ENCODE measurements at places on chromosomes 3 and 15.

GRCh38 chr15:45333550-45333949, 44.8 kb downstream of the GATM start:
- DNase-seq, result peak; percentile 47

GRCh38 chr3:154125378-154126030, 4.3 kb downstream of the ARHGEF26 start:
- no peak for DNase-seq

DNA sequence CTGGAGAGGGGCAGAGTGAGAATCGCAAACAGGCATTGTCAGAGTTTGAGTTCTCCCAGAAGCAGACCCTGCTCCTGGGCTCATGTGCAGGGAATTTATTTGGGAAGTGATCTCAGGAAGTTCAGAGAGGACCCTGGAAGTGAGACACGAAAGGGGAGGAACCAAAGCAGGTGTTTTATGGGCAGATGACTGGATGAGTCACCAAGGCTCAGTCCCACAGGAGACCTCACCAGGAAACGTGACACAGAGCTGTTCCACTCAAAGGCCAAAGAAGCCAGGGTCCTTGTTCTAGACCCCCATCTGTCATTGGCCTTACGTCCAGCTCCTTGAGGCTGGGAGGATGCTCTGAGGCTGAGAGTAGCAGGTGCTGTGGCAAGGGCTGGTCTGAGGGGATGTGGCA, 43.4 kb upstream of the SEC22A start:
- peak; percentile 9 for DNase-seq

GRCh38 chr3:177420651-177421480, 223.6 kb upstream of the TBL1XR1 start:
- peak; percentile 59 for DNase-seq

- DNase-seq, result no peak
Observed at GRCh38 chr15:57746786-57747185, 40.3 kb downstream of the POLR2M start.

DNA sequence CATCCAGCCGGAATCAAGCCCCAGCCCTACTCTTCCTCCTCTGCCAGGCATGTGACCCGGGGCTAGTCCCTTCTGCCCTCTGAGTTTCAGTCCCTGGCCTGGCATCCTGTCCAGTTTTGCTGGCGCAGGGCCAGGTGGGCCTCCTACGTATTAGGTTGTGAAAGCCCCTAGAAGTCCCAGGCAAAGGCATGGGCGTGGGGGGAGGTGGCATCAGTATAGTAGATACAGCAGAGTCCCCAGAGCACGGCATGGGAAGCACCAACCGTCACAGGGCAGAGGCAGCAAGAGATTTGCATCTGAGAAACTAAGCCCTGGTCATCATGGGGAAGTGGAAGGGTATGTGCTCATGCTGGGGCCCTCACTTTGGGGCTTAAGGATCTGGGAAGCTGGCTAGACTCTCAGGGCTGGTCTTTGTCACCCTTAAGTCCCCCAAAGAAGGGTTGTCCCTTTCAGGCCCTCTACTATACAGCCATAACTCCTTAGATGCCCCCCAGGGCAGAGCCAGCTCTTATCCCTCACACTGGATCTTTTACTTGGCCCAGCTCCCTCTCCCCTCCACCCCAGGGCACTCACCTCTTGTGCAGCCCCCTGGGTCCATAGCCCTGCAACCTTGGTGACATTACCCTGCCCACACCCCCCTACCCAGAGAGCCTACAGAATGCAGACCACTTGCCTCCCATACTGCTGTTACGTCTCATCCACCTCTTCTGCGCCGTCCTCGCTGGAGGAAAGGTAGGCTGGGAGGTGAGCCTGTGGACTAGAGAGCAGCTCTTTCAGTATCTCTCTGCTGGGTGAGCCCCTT, 11.3 kb downstream of the NBEAL2 start:
- no peak for DNase-seq

- no peak for DNase-seq
Observed at GRCh38 chr3:141011997-141012262, 39.2 kb upstream of the SPSB4 start.

DNA sequence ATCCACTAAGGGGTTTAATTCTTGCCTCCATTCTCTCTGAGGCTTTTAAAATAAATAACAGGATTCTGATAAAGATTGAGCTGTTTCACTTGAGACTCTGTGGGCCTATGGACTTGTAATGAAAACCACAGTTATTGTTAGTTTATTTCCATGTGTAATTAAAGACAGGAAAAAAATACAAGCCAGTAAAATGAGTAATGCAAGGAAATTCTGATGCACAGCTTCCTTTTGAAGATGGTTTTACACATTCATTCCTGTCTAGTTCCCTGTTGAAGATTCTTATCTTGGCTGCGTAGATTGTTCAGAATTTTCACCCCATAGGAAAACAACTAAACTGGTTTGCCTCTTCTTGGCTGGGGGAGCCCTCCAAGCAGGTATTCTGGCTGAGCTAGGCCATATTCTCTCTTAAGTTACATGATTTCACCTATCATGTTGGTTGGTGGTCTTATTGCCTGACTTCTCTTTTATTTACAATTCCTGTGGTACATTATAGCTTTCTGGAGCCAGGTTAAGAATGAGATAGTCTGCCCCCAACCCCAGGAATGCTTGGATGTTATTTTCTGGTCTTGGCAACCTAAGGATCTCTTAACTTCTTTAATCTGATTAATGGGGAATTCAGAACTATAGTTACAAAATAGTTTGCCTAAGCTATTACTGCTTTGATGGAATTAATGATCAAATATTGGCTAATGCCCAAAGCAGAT, 67.6 kb downstream of the MITF start:
- no peak for DNase-seq

- DNase-seq, result peak; percentile 29
Observed at GRCh38 chr3:47162697-47163168, 1.2 kb downstream of the SETD2 start.

- DNase-seq, result no peak
Observed at GRCh38 chr15:71736286-71736947, 73.9 kb upstream of the NR2E3 start.

DNA sequence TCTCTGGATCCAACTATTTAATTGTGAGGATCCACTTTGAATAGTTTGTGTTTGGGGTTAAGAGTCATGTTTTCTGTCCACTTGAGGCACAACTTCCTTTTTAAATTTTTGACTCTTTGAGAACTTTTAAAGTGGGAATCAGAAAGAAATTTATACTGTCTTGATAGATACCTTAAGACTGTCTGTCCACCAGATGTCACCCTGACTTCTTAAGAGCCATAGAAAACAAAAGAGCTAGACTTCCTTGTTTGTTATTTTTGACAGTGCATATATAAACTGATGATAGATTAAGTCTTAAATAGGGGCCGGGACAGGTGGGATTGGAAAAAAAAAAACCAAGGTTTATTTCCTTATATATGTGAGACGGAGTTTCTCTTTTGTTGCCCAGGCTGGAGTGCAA, 52.1 kb upstream of the WDR72 start:
- peak; percentile 41 for DNase-seq

DNA sequence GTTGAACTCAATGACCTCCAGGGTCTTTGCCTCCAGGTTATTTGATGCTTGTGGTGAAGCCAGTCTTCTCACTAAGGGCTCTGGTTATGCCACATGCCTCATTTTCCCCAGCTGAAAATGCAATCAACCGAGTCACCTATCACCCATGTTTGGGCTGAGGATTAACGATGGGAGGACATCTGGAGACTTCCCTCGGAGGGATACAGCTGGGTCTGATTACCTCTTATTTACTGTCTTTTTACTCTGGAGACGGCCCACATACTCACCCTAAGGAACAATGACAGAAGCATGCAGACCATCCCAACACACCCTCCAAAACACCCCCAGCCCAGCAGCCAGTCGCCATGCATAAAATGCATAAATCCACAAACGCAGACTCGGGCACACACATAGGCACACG, 187.4 kb downstream of the OPA1 start:
- no peak for DNase-seq

- DNase-seq, result no peak
Observed at GRCh38 chr3:72810063-72810462, 38.2 kb downstream of the SHQ1 start.

- DNase-seq, result no peak
Observed at GRCh38 chr3:195198426-195199346, 72.3 kb downstream of the XXYLT1 start.

DNA sequence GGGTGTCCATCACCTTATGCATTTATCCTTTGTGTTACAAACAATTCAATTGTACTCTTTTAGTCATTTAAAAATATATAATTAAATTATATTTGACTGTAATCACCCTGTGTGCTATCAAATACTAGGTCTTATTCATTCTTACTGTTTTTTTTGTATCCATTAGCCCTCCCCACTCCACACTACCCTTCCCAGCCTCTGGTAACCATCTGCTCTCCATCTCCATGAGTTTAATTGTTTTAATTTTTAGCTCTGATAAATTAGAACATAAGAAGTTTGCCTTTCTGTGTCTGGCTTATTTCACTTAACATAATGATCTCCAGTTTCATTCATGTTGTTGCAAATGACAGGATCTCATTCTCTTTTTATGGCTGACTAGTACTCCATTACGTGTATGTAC, 16.8 kb downstream of the C3orf20 start:
- no peak for DNase-seq

DNA sequence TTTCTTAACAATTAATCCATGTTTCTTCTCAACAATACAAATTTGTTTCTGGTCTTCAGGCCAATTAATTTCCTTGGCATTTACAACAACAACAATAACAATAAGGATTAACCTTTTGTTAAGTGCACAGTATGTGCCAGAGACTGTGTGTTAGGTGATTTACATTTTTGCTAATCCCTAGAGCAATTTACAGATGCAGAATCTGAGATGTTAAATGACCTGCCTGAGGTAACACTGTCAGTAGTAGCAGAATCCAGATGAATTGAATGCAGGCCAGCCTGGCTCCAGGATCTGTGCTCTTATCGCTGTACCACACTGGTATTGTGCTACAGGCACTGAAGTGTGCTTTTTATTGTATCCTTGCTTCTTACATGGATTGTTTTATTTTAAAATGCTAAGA, 122.2 kb downstream of the MEIS2 start:
- no peak for DNase-seq
